ENCODE measurements at places on chromosomes 11 and 22.
A peak's percentile ranks its signal among the peaks of the same experiment; 100 is the strongest.

- no peak for DNase-seq
Observed at GRCh38 chr11:119571311-119571710, 148.3 kb upstream of the THY1 start.

DNA sequence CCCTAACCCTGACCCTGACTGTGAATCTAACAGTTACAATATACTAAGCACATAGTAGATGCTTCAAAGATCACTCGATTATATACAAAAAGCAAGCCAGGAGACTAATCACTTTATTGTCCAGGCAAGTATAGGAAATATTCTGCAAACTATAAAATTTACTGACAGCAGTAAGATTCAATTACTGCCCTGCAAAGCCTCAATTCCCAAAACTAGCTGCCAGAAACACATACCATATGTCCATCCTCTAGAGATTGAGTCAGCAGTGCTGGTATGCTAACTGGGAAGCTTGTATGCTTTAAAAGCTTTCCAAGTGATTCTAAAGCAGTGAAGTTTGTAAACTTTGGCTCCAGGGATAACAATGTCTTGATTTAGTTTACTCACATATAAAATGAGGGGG, 26.1 kb downstream of the CSTF3 start:
- DNase-seq = no peak

GRCh38 chr11:130718120-130718519, 198.2 kb downstream of the SNX19 start:
- DNase-seq = no peak

DNA sequence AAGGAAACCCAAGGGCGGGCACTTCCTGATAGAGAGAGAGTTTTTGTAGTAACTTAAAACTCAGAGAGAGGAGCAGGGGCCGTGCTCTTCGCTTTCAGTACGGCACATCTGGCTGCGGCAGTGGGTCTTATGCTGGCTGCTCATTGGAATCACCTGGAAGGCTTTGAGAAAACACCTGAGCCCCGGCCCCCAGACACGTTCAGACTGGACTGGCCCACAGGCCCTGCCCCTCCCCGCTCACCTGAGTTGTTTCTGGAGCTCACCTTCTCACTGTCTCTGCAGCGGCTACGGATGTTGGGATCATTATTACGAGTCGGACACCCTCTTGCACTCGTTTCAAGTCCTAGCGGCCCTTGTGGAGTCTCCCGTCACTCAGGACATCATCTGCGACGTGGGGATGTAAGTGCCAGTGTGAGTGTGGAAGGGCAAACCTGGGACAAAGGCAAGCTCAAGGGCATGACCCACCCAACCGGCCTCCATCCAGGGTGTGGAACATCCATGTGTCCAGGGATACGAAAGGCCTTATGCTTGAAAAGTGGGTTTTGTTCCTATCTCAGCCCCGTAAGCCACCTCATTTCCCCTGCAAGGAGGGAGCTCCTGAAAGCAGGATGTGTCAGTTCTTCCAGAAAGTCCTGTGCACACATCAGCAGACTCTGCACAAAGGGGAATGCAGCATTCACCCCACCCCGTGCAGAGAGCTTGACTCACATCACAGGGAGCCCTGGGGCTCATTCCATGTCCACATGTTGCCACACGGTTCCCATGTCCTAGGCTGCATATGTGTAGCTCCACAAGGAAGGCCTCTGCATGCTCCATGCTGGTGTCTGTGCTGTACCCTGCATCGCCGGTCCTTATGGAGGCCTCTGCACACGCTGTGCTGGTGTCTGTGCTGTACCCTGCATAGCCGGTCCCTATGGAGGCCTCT, 5.4 kb downstream of the NADSYN1 start:
- DNase-seq = no peak

DNA sequence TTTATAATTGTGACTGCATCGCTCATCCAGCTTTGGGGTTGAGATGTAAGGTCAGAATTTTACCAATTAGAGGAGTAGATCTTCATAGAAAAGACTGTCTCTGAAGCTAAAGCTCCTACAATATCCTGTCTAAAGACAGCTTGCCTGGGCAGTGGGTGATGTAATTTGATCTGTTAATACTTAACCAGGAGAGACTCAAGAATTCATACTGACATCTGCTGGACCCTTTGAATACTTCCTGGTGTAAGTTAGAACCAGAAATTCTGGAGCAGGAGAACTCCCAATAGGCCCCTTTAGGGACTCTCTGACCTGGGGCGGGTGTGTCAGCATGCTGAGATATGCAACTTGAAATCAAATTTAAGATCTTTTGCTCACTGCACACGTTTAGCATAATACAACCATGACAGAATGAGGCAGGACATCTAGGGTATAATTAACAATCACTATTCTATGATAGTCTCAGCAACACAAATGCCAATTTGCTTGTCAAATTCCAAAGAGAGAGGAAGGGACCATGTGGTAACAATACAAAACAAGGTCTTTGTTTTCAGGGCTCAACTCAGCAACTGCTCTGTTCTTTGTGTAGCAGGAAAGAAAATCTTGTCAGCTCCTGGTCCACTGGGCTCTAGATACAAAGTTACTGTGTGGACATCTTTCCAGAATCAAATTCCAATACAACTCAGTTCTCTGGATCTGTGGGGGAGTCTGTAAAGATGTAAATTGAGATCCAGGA, 143.9 kb downstream of the INSC start:
- DNase-seq = no peak

GRCh38 chr11:116533186-116533825, 239.5 kb downstream of the BUD13 start:
- DNase-seq = no peak

- peak; percentile 70 for DNase-seq
Observed at GRCh38 chr11:64358907-64359711, at the start of gene RPS6KA4. TSS of gene RPS6KA4 (plus strand) at chr11:64359162. CDS start at chr11:64359236, 74 bp downstream.

DNA sequence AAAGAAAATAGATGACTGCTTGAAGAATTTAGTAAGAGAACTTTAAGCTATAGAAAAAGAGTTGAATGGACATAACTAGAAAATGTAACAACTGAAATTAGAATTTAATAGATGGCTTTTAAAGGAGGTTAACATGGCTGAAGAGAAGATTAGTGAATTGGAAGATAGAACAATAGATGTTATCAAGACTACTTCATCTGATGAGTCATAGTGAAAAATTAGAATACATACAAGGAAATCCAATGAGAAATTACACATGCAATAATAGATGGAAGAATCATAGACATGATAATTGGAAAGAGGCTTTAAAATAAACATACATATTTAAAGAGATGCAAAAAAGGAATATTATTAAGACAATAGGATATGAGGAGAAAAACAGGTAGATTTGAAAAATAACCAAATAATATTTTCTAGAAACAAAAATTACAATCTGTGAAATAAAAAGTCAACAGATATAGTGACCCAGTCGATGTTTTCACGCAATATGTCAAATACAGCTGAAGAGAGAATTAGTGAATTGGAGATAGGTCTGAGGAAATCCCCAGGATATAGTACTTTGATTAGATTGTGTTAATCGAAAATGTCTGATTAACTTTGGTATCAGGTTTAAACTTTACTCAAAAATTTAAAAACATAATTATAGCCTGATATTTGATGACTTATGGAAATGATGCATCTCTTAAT, 28.2 kb downstream of the CAT start:
- no peak for DNase-seq

DNA sequence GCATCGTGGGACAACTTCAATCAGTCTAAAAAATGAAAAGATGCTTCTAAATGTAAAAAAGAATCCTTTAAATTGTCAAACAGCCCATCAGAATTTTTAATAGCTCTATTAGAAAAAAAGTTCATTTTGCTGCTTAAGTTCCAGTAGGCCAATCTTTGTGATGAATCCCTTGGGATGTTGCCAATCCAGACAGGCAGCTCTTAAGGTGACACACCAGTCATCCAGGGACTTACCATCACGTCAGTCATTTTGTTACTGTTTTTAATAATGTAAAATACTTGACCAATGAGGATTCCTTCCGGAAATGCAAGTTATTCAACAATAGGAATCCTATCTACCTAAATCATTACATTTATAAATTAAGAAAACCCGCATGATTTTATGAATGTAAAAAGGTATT, 47.8 kb upstream of the TMEM45B start:
- DNase-seq = no peak

DNA sequence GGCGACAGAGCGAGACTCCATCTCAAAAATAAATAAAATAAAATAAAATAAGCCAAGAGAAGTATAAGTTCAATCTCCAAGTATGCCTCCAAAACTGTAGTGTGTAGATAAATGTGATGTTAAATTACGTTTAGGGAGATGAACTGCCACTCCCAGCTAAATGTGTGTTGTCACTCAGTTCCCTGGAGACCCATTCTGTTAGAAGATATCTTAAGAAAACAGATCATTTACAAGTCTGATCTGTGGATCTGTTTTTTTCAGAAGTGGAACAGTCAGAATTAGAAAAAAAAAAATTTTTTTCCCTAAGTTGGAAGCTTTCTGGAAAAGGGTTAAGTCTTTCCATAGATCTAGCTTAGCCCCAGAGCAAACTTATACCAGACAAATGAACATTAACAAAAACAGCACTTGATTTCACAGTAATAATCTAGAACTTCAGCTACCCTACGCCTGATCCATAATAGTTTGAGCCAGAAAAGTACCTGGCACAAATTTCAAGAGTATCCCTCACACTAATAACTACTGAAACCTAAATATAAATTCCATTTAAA, 18.2 kb downstream of the CELF1 start:
- no peak for DNase-seq

GRCh38 chr11:58658623-58659022, 36.2 kb downstream of the CNTF start:
- no peak for DNase-seq

DNA sequence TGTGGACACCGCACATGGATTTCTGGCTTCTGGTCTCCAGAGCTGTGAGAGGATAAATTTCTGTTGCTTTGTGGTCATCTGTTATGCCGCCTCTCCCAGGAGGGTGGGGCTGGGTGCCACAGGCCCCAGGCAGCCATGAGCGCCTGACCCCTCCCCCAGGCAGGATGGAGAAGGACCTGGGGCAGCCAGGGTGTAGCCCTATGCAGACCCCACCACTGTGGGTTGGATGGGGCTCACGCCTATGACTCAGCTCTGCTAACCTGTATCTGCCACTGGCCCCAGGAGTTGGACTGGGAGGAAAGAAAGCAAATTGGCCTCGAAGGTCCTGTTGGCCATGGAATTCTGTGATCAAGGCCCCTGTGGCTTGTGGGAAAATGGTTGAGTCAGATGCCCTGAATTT, 1351.1 kb downstream of the BRD1 start:
- DNase-seq = no peak

DNA sequence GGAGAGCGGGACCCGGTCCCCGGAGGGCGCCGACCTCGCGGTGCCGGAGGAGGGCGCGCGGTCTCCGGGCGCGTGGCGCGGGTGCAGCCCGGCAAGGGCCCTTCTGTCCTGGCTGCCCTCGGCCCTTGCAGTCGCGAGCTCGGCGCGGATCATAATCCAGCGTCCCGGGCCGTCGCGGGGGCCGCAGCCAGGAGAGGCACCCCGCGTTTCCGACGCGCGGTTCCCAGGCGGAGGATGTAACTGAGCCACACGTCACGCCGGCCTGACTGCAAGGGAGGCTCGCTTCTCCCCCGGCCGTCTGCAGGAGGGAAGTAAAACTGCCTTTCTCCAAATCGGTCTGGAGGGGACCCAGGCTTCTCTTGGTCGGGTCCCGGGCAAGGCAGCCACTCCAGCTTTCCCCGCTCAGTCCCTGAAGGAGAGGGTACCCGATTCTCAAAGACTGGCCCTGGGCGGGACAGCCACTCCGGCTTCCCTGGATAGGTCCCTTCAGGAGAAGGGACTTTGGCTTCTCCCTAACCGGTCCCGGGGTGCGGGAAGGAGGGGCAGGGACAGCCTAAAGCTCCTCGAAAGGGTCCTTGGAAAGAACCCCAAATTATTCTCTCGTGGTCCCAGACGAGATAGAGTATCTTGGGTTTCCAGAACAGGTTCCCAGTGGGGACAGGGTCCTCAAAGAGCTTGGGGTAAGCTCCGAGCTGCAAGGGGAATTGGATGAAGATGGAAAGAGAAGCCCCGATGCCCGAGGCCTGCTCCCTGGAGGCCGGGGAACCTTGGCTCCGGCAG, 836 bp downstream of the SPON1 start:
- peak; percentile 57 for DNase-seq

DNA sequence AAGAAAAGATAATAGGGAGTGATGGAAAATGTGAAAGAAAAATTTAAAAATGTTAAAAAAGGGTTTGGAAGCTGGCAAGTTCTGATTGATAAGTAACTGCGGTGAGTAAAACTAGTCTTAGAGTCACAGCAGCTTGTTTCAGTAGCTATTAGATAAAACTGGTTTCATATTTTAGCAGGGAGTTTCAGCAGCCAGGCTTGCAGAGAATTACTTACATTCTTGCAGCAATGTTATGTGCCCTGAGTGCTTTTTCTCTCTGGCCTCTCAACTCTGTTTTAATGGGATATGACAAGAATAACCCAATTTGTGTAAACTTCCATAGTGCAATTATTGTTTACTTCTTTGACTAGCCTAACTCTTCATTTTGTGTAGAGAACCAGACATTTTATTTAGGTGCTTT, 33.6 kb downstream of the PPME1 start:
- no peak for DNase-seq

GRCh38 chr11:57321388-57322255, 3.1 kb downstream of the TNKS1BP1 start:
- DNase-seq = no peak

DNA sequence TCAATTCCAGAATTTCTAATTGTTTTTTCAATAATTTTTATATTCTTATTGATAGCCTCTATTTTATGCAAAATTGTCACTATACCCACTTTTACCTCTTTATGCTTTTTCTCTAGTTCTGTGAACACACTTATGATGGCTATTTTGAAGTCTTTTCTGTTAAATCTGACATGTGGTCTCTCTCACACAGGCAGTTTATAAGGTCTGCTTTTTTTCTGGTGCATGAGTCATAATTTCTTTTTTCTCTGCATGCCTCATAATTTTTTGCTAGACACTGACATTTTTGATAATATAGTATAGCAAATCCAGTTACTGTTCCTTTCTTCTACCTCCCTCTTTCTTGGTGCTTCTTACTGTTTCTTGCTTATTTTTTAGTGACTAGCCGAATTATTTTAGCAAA, 36.0 kb downstream of the ZBTB44 start:
- DNase-seq = no peak

DNA sequence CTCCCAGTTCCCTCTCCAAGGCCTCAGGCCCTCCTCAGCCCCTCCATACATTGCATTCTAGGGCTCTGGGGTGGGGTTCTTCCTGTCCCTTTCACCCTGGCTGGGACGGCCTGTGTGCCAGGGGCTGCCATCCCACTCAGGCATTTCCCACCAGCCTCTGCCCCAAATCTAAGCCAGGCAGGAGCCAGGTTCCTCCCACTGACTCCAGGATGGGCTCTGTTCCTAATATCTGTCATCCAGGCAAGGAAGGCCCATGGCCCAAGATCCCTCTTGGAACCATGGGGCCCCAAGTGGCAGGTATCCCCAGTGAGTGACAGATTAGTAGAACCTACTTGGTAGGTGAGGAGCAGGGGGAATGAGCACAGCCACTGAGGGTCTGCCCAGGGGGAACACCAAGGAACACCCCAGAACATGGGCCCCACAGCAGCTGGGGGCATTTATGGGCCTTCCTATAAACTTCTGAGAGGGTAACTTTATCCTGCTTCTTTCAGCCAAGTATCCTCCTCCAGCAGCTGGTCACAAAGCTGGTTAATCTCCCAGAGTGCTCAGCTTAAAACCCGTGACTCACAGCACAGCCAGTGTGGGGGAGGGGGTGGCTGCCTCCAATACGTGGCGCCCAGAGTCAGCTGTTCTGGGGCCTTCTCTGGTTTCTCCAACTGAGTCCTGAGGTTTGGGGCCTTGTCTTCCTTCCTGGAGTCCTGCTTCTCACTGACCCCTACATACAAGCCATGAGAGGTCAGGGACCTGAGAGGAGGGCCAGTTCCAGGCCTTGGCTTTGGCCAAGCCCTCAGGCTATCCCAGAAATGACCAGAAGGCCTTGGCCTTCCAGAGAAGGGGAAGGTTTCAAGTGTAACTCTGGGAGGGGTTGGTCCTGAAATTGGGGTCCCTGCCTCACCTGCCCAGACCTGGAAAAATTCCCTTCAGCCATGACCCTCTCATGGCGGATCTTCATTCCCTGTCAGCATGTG, 19.9 kb upstream of the MYOD1 start:
- DNase-seq = no peak

Data from CD4-positive, alpha-beta T cell treated with Interleukin-17A for 4 hours (primary cell).